ENCODE measurements at places on chromosomes 16 and 17.
A peak's percentile ranks its signal among the peaks of the same experiment; 100 is the strongest.

GRCh38 chr16:56625943-56626654 lies 518 bp downstream of the MT1E start:
- peak; percentile 31 for DNase-seq

GRCh38 chr17:10144982-10145381 lies 53.4 kb downstream of the GAS7 start:
- DNase-seq: no peak

GRCh38 chr16:20928774-20929411 lies 28.3 kb downstream of the LYRM1 start:
- DNase-seq: no peak

DNA sequence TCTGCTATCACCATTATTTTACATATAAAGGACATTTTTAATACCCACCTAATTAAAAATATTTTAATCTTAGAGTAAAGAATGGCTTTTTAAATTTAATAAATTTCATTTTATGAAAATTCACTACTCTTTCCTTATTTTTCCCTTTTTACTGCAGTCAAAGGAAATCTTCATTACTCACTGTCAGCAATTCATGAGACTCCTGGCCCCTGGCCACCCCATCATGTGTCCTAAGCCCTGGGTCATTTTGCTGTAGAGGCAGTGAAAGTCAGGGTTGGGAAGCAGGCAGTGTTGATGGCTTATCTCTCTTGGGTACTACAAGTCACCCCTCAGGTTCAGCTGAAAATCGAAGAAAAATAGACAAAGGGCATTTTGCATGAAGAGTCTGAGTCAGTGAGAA lies 468.6 kb upstream of the CCL2 start:
- DNase-seq: no peak

DNA sequence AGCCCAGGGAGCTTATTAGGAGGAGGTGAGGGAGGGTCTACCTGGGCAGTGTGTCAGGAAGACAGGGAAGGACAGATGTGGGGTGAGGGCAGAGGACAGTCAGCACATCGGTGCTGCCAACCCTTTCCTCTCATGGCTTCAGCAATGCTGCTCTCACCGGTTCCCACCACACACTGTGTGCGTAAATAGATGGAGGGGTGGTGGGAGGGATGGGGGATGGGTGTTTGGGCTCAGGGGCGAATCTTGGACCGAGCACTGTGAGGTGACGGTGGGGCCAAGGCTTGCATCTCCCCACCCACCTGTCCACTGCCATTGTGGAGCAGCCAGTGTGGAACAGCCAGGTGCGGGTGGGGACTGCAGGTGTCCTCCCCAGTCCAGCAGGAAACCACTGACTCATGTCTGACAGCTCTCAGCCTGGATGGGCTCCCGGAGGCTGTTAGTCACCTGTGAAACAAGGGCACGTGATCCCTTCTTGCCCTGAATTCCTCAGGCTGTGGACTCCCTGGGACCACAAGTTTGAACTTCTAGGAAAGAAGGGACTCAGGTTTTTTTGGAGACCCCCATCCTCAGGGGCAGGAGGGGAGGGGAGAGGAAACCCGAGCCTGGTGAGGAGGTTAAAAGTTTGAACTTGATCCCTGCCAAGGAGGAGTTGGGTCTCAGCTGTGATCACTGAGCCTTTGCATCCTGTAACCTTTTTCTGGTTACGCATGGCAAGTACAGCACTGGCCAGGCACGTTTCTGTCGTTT lies 42.7 kb upstream of the SMPD3 start:
- DNase-seq: no peak

GRCh38 chr17:14622615-14623101 lies 321.8 kb downstream of the HS3ST3B1 start:
- DNase-seq: no peak

DNA sequence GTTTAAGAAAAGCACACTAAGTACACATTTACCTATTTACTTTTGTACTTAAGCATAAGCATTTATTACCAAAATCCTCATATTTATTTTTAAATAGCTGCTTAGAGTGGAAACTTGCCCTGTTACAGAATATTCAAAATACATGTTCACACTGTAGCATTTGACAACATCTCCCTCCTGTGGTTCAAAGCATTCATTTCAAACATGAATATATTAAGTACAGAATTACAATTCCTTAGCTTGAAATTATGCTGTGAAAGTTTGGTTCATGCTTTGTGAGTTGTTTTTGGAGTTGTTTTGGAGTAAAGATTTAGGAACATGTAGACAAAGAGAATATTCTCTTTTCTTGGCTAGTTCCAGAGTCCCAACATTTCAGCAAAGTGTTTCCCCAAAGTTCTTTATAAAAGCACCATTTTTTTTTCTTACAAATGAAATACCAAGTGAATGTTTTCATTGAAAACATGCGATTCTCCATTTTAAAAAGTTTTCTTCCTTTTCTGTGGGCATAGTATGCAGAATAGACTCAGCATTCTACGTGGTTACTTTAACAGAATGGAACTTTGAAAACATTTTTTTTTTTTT lies 33.2 kb downstream of the TUBD1 start:
- DNase-seq: peak; percentile 64

GRCh38 chr17:71963351-71963750 lies 157.5 kb upstream of the SOX9 start:
- DNase-seq: no peak

- DNase-seq: no peak
Measured at GRCh38 chr17:22512997-22513538, 820.7 kb downstream of the KCNJ18 start.

DNA sequence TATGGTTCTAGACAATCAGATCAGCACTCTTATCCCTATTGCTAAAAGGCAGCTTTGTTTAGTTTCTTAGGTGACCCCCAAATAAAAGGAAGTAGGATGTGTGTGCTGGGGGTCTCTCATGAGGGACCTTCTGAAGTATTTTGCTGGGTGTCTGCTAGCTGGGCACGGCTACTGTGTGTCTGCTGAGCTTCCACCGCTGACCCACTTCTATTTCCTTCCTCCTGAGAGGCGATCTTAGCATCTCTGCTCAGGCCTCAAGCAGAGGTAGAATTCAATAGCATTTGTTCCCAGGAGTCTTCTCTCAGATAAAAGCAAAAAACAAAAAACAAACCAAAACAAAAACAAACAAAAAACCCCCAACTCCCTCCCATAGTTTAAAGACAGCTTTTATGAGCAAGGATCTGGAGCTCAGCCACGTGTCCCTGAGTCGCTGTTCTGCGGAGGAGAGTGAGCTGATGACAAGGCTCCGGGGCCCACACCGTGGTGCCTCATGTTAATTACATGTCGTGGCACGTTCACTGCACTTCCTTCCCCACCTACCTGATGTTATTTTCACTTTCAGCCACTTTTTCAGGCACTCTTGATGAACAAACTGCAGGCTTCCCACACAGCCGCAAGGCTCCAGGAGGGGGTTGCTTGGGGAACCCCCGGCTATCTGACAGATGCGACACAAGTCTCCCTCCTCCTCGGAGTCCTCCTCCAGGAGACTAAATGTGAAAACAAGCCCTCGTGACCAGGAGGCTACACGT lies 83.5 kb downstream of the MARCHF10 start:
- DNase-seq: peak; percentile 82

DNA sequence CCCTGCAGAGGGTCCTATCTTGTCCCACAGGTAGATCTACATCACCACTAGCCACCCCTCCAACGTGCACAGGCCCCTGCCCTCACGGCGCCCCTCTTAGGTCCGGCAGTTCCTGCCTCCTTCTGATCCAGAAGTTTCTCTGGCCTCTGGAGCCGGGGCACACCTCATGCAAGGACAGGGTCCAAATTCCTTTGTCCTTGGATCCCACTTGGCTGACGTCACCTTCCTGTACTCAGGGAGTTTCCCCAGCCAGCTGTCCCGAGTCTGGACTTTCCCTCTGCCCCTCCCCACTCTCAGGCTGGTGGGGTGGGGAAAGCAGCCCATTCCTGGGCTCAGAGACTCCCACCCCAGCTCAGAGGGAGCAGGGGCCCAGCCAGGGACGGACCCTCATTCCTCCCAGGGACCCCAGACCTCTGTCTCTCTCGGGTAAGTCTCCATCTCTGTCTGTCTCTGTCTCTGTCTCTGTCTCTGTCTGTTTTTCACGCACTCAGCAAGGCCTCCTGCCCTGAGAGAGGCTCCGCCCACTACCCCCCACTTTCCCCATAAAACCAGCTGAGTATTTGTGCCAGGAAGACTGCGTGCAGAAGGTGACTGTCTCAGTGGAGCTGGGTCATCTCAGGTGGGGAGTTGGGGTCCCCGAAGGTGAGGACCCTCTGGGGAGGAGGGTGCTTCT lies at the start of gene IL32:
Gene IL32, plus strand, starts transcription at position 572 of the 673 bp plus-strand sequence. CDS start 172 bp downstream, outside the sequence.
- DNase-seq: no peak

DNA sequence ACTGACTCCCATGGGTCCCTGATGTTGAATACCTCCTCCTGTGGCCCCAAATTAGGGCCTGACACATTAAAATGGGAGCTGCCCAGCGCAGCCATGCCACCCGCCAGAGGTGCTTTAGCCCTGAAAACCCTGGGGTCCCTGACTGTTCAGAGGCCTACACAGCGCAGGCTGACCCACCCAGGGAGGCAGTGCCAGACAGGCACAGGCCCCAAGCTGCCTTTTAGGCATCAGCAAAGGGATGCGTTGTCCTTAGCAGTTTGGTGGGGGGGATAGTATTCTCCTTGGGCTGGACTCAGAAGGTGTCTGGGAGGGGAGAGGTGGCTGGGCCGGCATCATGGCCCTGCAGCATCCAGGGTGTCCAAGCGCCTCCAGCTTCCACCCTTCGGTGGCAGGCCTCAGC lies 1.4 kb downstream of the RAPGEFL1 start:
- no peak for DNase-seq

- no peak for DNase-seq
Measured at GRCh38 chr17:37327341-37328090, 48.3 kb upstream of the C17orf78 start.

DNA sequence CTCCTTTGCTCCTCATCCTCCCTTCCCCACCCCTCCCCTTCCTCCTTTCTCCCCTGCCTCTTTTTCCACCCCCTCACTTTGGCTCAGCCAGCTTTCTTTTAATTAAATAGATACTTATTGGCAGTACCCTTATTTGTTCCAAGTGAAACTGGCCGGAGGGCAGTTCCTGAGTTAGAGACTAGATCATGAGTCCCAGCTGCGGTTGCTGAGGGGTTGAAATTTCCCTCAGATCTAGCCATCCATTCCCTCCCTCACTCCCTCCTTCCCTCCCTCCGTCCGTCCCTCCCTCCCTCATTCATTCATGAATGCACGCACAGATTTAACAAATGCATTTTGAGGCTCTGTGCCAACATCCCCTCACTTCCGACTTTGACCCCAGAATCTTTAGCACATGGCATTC lies 519.2 kb upstream of the EEF2KMT start:
- DNase-seq: no peak

- DNase-seq: no peak
Measured at GRCh38 chr17:79969906-79970305, 65.8 kb downstream of the TBC1D16 start.

GRCh38 chr16:19497176-19497575 lies 24.7 kb downstream of the GDE1 start:
- peak; percentile 73 for DNase-seq

DNA sequence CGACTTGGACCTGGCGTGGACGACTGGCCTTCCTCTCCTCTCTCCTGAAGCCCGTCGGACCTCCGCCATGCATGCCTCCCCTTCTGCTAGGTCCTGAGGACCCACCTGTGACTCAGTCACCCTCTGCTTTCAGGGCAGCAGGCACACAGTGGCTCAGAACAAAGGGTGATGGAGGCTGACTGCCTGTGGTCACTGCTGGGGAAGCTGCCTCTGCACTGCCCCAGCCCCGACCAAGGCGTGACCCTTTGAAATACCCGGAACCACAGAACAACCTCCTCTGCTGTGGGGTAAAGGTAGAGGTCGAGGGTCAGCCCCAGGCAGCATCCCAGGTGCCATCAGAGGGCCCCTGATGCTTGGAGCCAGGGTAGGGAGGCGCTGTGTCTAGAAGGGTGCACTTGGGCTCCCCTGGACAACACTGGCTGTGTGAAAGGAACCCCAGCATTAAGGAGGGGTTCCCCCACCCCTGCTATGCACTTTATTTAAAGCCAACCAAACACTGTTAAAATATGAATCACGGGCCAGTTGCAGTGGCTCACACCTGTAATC lies 12.5 kb upstream of the SLC4A1 start:
- peak; percentile 44 for DNase-seq

GRCh38 chr17:27506348-27507218 lies 50.3 kb downstream of the KSR1 start:
- no peak for DNase-seq

DNA sequence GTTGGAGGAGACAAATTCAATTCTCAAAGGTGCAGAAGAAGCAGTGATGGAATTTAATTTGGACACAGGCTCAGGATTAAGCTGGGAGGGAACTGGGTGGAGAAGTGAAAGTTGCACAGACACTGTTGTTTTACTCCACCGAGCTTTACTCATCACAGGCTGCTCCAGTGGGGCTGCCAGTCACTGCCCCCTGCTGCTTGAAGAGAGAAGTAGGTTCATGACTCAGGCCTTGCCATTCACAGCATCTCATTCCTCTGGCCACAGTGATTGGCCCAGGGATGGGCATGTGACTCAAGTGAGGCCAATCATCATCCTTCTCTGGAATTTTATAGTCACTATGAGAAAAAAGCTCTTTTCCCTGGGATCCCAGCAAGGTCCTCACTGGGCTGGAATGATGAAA lies 11.8 kb downstream of the GNAO1 start:
- peak; percentile 85 for DNase-seq

DNA sequence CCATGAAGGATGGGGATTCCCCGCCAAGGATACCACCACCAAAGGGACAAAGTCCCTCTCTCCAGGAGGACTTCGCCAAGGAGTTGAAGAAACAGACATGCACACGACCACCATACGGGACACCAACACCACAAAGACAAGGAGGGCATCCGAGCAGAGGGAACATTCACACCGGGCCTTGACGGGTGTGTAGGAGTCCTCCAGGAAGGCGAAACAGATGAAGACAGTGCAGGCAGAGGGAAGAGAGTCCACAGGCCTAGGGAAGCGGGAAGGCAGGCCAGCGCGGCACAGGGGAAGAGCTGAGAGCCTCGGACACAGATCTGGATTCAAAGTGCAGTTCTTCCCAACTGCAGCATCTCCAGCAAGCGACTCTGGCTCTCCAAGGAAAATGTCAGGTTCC lies 10.8 kb downstream of the COTL1 start:
- no peak for DNase-seq

- DNase-seq: peak; percentile 16
Measured at GRCh38 chr17:75625813-75626486, 7.3 kb upstream of the SMIM5 start.

GRCh38 chr17:3506054-3506453 lies 30.3 kb downstream of the ASPA start:
- DNase-seq: no peak

DNA sequence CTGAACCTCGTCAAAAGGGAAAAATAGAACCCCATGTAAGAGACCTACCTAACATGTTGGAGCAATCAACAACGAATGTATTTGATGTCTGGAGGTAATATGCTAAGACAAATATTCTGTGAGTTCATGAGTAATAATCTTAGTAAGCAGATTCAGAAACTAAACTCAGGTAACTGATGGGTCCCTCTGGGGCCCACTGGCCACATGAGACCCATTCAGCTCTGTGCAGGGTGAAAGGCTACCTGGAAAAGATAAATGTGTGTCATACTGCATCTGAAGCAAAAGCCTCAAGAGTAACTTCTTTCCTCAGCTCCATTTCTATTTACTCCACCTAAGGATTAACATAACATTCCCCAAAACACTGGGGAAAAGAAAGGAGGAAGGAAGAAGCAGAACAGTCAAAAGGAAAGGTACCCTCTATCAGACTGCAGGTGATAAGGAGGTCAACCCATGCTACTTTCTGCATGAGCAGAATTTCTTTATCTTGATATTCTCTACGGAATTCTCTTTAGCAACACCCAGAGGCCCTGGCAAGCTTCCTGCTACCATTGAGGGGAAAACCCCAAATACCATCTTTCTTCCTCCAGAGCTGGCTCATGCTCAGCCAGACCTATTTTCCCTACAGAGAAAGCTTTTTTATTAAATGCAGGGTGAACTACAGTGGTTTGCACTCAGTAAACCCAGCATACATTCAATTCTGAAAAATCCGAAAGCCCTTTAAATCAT lies 37.7 kb upstream of the ABCA6 start:
- DNase-seq: peak; percentile 61

Measured in suppressor macrophage (primary cell).